Activated CD4-positive, alpha-beta T cell treated with anti-CD3 and anti-CD28 coated beads for 24 hours (primary cell): ENCODE measurements at places on chromosomes 5 and 9.

GRCh38 chr5:168724227-168724626 lies 145.1 kb upstream of the PANK3 start:
- no peak for DNase-seq

- no peak for DNase-seq
Observed at GRCh38 chr9:6567140-6567591, 78.4 kb downstream of the GLDC start.

DNA sequence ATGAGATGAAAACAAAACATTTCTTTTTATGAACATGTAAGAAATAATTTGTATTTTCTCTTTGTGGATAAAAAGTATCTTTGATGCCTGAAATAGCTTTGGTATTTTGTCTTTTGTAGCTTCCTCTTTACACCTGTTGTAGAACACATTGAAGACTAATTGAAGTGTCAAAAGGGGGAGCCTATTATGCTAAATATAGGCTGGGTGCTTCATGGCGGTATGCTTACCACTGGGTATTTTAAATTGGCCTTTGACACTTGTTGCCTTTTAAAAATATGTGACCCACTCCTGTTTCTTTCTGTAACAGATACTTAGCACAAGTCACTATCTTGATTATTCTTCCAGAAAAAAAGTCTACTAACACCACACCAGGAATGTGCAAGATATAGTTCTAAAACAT lies 226.4 kb downstream of the KIAA0825 start:
- DNase-seq, result no peak

DNA sequence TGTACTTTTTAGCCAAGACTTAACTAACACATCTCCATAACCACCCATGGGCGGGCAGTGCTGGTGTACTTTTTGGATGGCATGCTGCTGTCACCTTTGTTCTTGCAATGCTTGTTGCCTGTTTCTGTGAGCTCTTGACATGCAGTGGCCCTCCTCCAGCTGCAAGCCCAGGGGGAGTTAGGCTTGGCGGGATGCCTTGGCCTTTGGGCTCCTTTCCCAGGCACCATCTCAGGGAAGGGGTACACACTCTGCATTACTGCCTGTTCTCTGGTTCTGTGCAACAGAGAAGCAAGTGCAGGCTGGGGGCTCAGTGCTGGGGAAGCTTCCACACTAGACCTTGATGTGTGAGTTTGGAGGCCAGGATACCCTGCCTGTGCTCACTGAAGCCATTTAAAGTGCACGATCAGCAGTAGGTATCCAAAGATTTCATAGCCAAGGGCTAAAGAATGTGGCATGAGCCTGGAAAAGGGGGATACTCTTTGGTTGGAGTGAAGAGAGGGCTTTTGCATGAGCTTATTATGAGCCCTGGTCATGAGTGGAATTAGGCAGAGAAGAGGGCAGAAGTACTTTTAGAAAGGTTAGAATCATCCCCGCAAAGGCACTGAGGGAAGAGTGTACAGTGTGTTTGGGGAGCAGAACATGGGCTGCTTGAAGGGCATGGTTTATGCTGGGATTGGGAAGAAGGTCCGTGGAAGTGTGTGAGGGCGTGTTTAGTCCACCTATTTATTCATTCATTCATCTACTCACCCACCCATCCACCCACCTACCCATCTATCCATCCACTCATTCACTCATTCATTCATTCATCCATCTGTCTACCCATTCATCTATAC lies 22.5 kb downstream of the PSAT1 start:
- no peak for DNase-seq

GRCh38 chr5:18142831-18143230 lies 508.6 kb downstream of the TAF11L14 start:
- DNase-seq, result no peak

DNA sequence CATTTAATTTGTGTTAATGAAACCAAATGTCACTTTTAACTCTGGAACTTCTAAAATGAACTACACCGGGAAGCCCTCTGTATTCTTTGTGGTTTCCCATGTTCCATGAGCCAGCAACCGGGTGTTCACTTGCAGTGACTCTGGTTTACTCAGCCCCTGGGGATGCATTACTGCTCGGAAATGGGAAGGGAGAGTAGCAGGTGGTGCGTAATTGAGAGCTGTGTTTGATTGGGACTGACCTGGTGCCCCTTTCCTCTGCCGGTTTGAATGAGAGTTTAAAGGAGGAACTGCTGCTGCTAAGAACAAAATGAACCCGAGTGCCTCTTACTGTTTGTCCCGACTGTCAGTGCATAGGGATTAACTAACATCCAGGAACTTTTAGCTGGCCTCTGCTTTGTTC lies 100.1 kb upstream of the DHFR start:
- DNase-seq, result peak; percentile 25

DNA sequence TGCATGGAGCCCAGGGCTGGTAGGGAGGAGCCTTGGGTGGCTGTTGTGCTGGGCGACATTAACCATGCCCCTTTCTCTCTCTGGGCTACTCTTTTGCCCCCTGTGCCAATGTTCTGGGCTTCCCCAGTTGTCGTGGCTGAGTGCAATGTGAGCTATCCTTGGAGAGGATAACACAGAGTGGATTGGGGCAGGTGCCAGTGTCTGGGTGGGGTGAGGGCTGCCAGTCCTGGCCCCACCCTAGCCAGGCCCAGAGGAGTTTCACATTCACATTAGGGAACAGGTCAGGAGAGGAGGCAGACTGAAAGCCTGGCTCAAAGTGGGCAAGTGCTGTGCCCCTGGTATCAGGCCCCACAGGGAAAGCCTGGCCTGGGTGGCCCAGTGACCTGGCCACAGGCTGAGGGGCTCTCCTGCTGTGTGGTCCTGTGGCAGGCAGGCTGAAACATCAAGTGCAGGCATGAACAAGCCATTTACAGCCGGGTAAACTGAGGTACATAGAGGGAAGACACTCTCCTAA lies 7.5 kb upstream of the NDST1 start:
- no peak for DNase-seq

DNA sequence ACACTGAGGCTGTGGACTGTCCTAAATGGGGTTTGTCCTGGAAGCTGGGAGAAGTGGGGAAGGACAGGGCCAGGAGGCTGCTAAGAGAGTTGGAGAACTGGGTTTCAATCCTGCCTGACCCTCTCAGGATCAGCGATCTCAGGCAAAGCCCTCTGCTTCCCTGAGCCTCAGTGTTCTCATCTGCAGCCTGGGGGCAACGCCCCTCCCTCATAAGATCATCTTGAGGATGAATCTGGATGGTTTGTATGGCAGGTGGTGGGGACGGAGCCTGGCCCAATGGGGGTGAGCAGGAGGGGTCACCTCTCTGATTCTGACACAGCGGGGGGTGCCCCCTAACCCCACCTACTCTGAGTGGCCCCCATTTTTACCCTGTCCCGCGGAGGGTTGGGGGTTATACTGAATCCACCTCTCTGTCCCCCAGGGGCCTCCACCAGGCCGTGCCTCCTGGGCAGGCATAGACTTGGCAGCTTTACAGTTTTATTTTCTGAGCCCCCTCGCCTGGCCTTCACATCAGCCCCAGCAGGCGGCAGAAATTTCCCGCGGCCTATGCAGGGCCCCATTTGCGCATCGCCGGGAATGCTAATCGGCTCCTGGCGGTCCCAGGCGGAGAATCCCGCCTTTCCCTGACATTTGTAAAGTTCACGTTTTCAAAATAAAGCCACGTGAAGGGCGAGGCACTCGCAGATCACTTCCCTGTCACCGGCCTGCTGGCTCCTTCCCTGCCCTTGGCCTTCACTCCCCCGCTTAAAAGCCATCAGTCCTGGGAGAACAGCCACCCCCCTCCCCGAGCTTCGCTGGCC lies 17.8 kb upstream of the LAMC3 start:
- DNase-seq, result no peak

GRCh38 chr9:107807183-107807582 lies 317.6 kb upstream of the KLF4 start:
- DNase-seq, result no peak

GRCh38 chr9:73137914-73138313 lies 13.8 kb upstream of the ANXA1 start:
- DNase-seq, result no peak

DNA sequence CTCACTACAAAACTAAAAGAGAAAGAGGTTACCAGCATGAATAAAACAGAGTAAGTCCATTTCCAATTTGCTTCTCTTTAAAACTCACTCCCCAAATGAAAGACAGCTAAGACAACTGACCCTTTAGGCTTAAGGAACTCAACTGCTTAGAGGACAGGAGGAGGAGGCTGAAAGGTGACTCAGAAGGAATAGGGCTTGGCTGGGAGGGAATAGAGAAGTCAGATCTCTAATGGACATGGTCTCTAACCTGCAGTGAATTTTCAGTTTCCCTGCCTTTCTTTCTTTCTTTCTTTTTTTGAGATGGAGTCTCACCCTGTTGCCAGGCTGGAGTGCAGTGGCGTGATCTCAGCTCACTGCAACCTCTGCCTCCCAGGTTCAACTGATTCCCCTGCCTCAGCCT lies 261.8 kb upstream of the CLINT1 start:
- DNase-seq, result no peak

GRCh38 chr5:13941468-13941867 lies 3.0 kb downstream of the DNAH5 start:
- DNase-seq, result no peak

GRCh38 chr9:35482071-35482470 lies 7.8 kb upstream of the RUSC2 start:
- no peak for DNase-seq

- DNase-seq, result no peak
Observed at GRCh38 chr5:150075806-150076205, 10.5 kb downstream of the CSF1R start.

DNA sequence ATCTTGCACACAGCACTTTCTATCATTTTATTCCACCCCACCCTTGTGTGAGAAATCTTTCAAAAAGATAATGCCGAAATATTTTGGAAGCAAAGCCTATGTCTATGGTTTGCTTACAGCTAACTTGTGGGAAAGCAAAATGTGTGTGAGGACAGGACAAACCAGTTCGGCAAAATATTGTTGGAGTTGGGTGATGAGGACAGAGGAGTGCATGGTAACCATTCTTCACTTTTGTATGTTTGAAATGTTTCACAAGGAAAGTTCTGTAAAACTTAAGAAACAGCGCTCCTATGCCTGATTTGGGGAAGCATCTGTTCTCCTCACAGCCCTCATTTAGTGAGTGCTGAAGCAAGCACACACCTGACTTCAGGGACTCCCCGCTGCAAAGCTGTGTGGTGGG lies 62.0 kb upstream of the RNF130 start:
- no peak for DNase-seq

- DNase-seq, result no peak
Observed at GRCh38 chr5:68484307-68485068, 268.9 kb downstream of the PIK3R1 start.

GRCh38 chr5:38426986-38427950 lies 129.2 kb downstream of the LIFR start:
- no peak for DNase-seq

DNA sequence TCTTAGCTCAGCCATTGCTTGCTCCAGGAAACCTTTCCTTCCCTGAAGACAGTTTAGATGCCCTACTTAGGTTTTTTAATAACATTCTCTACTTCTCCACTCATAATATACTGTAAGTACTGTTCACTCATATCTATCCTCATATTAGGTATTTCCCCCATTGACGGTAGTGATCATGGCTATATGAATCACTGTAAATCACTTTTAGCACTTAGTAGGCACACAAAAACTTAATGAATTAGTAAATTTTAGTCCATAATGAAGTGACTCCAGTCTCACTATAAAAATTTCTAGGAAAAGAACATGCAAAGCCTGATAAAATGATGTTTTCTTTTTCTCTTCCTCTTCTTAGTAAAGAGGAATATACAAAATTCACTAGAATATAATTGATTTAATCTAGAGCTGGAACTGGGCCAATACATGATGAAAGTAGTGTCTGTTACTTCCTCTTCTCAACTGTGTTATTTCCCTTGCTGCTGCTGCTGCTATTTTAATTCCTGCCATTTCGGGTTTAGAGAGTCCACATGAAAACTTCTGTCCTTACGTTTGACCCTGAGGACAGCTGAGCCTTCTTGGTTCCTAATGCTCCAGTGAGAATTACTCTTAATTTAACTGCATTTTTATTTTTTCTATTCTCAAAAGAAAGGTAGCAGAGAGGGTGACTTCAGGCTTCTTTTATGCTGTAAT lies 73.5 kb downstream of the LNPEP start:
- DNase-seq, result no peak

GRCh38 chr5:62779010-62779422 lies 200.4 kb downstream of the LRRC70 start:
- DNase-seq, result peak; percentile 4

DNA sequence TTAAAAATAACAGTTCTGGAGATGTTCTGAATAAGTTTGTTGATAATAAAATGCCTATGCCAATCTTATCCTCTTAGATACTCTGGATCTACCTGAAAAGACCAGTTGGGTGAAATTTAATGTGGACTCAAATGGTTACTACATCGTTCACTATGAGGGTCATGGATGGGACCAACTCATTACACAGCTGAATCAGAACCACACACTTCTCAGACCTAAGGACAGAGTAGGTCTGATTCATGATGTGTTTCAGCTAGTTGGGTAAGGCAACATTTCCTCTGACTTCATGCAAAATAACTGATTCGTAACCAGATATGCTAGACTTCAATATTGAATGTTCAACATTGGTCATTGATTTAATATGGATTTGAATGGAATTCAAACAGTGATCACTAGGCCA lies 27.0 kb downstream of the ERAP2 start:
- no peak for DNase-seq

DNA sequence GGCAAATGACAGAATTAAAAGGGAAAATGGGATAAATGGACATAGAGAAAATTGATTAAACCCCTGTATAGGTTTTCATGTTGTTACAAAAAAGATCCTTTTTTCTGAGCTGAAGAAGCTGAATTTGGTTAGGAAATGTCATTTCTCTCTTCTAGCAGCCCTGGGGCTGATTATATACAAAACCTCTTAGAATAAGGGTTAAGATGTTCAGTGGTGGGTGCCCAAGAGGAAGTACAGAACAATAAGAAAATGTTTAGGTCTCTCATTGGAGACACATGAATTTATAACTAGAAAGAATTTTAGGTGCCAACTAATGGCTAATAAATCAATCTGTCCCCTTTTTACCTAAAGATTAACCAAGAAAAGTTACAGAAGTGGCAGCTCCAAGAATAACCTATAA lies 14.2 kb downstream of the ABHD17B start:
- no peak for DNase-seq
